ENCODE measurements at places on chromosomes 7 and 10.

- DNase-seq = no peak
Observed at GRCh38 chr10:131144711-131145375, 166.7 kb downstream of the TCERG1L start.

DNA sequence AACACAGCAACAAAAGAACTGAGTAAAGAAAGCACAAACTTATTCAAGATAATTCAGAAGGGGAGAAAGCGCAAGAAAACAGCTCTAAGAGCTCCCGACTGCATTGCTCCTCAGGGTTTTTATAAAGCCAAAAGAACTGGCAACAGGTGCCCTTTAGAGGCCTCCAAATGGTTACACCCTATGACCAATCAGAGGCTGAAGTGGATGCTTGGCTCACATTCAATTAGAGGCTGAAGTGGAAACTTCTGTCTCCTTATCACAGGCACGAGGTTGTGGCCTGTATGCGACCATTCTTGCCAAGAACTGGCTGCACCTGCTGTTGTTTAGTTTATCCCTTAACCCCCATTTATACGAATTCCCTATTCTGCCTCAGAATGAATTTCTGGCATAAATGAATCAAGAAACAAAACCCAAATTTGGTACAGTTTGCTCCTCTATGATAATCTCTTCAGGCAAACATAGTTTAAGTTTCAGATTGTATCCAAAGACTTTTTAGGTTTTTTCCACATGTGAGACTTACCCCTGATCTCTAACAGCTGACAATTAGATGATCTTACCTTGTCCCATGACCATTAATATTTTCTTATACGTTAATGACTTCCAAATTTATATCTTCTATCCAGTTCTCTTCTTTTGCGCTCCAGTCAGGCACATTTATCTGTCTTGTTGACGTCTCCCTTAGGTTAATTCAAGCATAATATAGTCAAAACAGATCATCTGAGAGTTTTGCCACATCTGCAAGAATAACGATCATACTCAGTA, 504.8 kb downstream of the NXPH1 start:
- DNase-seq = no peak

- no peak for DNase-seq
Observed at GRCh38 chr7:4297918-4298219, 384.2 kb upstream of the FOXK1 start.

GRCh38 chr7:100629117-100629716, 12.1 kb downstream of the TFR2 start:
- no peak for DNase-seq

DNA sequence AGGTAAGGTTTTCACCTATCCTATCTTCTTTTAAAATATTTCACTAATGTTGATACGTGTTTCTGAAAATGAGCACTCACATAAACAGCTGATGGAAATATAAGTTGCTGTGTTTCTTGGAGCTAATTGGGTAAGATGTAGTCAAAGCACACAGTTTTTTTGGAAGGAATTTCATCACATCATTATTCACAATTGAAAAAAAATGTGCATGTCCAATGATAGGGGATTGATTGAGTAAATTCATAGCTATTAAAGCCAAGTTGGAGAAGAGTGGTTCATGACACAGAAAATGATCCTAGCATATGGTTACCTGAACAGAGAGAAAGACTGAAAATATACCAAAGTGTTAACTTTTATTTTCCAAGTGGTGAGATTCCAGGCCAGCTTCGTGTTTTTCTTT, 29.6 kb downstream of the GLI3 start:
- no peak for DNase-seq

GRCh38 chr10:93514521-93514920, 18.1 kb downstream of the CEP55 start:
- no peak for DNase-seq

GRCh38 chr10:59970396-59971368, 64.3 kb upstream of the CCDC6 start:
- DNase-seq = no peak

- DNase-seq = no peak
Observed at GRCh38 chr10:60032723-60033122, 126.4 kb upstream of the CCDC6 start.

DNA sequence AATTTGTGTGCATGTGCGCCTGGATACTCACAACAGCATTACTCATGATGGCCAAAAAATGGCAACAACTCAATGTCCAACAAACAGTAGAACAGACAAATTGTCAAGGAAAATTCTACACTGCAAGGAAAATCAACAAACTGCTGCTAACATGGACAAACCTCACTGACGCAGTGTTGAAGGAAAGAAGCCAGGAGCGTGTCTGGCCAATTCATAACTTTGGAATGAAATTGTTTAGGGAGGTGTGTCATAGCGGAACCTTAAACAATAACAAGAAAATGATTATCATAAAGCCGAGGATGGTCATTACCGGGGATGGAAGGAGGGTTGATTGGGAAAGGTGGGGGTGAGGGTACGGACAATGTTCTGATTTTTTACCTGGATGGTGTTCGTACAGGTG, 29.1 kb downstream of the ALOX5 start:
- DNase-seq = no peak

DNA sequence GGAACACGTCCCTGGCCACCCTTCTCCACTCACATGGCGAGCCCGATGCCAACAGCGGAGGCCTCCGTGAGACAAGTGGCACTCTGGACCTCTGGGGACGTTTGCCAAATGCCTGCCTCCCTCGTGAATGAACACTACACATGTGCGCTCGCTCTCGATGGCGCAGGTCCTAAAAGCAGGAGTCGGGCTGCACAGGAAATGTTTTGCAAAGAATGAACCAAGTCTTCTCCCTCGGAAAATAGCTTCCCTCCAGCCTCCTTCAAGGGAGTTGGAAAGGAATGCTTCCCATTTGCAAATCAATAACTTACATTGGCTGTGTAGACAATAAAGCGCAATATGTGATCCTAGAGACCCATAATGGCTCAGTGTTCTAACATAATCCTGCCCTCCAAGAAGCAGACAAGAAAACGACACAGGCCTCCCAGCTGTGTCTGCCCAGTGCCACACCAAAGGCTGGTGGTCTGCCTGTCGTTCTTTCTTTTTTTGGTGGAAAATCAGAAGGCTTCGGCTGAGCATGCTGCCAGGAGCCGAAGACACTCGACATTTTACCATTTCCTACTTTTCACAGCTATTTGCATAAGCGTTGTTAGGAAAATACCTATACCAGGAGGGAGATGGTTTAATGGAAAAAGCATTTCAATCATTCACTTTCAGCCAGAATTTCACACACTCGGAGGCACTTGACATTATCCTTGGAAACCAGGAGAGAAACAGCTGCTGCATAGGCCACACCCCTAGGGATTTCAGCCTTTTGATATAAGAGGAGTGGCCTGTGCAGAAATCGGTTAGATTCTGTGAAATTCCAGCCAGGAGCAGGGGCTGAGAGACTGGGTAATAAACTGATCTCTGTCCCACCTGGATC, 38.4 kb downstream of the ATXN7L1 start:
- DNase-seq = no peak

DNA sequence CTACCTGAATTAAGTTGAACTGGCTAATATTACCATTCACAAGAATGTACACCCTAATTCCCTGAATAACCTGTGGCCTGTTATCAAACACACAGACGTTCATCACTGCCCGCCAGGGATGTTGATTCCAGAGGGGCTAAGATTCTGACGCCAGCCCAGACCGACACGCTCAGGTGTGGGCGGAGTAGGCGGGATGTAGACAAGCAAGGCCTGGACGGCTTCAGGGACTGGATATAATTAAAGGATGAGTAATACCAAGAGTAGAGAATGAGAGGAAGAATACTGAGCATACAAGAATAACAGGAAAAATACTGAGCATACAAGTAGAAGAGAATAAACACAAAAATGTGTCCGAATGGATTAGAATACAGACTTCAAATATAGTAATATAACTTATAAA, 29.0 kb downstream of the CUBN start:
- no peak for DNase-seq

DNA sequence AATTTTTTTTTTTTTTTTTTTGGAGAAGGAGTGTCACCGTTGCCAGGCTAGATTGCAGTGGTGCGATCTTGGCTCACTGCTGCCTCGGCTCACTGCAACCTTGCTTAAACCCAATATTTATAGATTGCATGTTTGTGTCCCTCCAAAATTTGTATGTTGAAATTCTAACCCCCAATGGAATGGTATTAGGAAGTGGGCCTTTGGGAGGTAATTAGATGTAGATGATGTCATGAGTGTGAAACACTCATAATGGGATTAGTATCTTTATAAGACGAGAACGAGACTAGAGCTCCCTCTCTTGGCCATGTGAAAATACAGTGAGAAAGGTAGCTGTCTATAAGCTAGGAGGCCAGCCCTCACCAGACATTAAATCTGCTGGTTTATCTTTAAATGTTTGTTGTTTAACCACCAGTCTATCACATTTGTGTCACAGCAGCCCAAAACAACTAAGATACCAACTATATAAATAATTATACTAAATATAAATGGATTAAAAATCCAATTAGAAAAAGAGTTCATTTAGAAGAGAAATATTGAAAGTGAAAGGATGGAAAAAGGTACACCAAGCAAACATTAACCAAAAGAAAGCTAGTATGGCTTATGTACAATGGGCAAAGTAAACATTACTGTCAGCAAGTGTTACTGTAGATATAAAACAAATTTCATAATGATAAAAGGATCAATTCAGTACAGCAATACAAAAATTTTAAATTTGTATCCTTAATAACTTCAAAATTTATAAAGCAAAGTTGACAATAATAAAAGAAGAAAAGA, 9.3 kb downstream of the TCAF1 start:
- DNase-seq = no peak

DNA sequence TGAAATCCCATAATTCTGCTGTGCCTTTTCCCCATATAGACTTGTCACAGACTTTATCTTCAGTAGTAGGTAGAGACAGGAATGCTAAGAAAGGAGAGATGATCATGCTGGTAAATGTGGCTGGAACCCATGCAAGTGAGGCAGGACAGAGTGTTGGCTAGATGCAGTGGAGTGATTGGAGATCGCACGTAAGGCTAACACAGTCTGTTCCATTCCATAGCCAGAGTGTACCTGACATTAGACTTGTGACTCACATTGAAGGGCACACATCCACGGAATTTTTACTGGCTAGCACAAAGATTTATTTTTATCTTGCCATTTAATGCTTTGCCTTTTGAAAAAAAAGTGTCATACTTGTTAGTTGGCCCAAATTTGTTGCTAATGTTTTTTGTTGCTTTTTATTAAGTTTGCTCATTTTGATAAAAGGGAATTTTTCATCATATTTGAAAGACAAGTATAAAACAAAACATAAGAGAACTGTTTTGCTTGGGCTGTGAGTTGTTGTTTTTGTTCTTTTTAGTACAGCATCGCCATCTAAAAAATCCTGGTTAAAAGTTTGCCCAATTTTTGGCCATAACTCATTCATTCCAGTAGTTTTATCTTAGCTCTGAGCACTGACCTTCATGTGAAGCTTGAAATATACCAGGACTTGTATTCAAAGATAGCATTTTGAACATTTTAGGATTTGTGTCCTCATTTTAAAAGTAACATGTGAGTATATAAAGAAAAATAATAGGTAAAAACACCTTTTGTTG, 81.0 kb downstream of the CPED1 start:
- no peak for DNase-seq

- DNase-seq = no peak
Observed at GRCh38 chr7:18257711-18258110, 230.1 kb upstream of the PRPS1L1 start.

Data from stimulated activated CD4-positive, alpha-beta T cell treated with anti-CD3 and anti-CD28 coated beads, Interleukin-1b, Interleukin-23, amount 100 ng/mL, for 1 hour (primary cell).